ENCODE measurements at places on chromosomes 7 and 10. TPM values are rescaled to one million over a fixed set of nuclear protein-coding genes. Genes with fewer than 3 reads are reported as not detected.

DNA sequence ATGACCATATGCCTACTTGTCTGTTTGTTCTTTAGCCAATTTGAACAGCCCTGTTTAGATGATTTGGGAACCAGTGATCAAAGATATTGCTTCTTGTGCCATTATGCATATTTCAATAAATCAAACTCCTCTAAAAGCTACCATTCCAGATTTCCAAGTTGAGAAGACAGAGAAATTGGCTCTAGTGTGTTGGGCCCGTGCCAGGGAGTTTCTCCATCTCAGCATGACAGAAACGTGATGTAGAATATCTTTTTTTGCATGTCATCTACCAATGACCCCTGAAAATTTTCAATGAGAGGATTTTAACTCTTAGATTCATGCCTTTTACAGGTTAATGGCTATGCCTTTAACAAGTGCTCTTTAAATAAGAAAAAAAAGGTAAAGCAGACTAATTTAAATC lies 50.7 kb upstream of the CABCOCO1 start:
- H3K36me3 ChIP-seq, result no peaks in the 10 kb centered on the region
- DNase-seq, result no peak
- no peak overlapping the region for H3K27ac ChIP-seq
- no peaks in the 10 kb centered on the region for H3K4me1 ChIP-seq
- no peaks in the 10 kb centered on the region for H3K27me3 ChIP-seq
- no peak overlapping the region for H3K4me3 ChIP-seq

- no peaks in the 10 kb centered on the region for H3K4me1 ChIP-seq
- no peak overlapping the region for H3K27ac ChIP-seq
- no peak overlapping the region for H3K4me3 ChIP-seq
Observed at GRCh38 chr10:12484941-12485805, 135.8 kb downstream of the CAMK1D start.

- H3K27ac ChIP-seq, result no peak overlapping the region
- no peak for DNase-seq
- no peaks in the 10 kb centered on the region for H3K27me3 ChIP-seq
- no peaks in the 10 kb centered on the region for H3K4me1 ChIP-seq
- H3K4me3 ChIP-seq, result no peak overlapping the region
Observed at GRCh38 chr10:126013489-126014281, 117.3 kb downstream of the FANK1 start.

PNLIPRP3 gene
- 2.2 TPM for total RNA-seq

DNA sequence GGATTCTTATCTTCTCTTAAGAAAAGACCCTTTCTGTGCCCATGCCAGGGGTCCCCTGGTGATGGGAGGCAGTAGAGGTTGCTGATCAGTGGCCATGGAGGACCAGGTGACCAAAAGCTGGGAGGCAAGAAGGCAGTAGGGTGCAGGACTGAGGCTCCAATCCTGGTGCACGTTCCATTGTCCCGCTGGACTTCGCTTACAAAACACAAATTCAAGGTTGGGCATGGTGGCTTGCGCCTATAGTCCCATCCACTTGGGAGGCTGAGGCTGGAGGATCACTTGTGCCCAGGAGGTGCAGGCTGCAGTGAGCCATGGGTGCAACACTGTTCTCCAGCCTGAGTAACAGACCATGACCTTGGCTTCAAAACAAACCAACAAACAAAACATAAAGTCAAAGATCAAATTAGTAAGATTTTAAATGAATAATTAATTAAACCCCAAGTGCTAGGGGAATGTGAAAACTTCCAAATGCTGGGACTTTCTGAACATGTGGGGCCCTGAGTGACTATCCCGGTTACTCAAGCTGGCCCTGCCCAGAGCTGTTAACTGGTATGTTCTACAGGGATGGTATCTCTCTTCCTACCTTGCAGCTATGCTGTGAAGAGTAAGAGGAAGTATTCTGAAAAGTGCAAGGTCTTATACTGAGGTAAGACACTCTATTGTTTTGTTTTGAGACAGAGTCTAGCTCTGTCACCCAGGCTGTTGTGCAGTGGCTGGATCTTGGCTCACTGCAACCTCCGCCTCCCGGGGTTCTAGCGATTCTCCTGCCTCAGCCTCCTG lies 97.6 kb downstream of the LYZL2 start:
- no peak for DNase-seq
- no peaks in the 10 kb centered on the region for H3K27me3 ChIP-seq
- H3K4me3 ChIP-seq, result no peak overlapping the region

DNA sequence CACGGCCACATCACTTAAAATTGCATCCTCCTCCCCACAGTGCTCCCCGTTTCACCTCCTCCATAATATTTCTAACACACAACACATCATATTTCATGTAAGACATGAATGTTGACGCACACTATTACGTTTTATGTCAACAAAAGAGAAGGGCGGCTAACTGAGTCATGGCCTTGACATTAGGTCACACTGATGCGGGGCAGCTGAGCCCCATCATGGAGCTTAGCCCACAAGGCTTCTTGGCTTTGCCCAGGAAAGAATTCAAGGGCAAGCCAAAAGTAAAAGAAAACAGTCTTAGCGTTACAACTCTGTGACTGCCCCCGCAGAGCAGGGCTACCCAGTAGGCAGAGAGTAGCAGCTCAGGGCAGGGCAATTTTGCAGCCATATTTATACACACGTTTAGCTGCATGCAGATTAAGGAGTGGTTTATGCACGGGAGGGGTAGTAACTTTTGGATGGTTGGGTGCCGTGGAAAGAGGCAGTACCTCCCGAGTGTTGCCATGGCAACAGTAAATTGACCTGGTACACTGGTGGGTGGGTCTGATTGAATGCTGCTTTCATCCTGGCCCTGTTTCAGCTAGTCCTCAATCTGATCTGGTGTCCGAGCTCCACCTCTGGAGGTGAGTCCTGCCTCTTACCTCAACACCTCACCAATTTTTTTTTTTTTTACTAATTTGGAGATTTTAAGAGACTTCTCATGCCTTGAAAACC lies 156.2 kb upstream of the FRMD4A start:
- no peaks in the 10 kb centered on the region for H3K27me3 ChIP-seq
- peak; percentile 44 for DNase-seq
- no peaks in the 10 kb centered on the region for H3K36me3 ChIP-seq
- no peak overlapping the region for H3K4me3 ChIP-seq
- no peaks in the 10 kb centered on the region for H3K4me1 ChIP-seq

MEOX2 gene
- 1.7 TPM for total RNA-seq

- H3K4me1 ChIP-seq, result peaks cover 17% of the 10 kb centered on the region
- no peak for DNase-seq
- H3K4me3 ChIP-seq, result no peak overlapping the region
- no peaks in the 10 kb centered on the region for H3K27me3 ChIP-seq
- H3K27ac ChIP-seq, result no peak overlapping the region
Observed at GRCh38 chr10:121282797-121283515, 315.3 kb downstream of the FGFR2 start.

DNA sequence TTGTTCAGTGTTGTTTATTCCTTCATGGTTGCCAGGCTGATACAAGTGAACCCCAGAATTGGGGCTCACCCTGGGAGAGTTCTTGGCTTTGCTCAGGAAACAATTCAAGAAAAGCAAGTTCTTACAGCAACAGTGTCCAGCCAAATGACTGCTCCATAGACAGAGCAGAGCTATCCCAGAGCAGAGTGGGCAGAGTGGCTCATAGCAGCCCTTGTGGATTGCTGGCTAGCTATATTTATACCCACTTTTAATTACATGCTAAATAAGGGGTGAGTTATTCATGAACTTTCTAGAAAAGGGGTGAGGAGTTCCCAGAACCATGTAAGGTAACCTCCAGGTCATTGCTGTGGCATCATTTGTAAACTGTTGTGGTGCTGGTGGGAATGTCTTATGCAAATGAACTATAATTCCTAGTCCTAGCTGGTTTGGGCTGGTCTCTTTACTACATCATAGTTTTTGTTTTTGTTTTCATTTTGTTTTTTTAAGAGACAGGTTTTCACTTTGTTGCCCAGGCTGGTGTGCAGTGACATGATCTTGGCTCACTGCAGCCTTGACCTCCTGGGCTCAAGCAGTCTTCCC lies 59.9 kb upstream of the HBP1 start:
- no peak overlapping the region for H3K27ac ChIP-seq
- no peaks in the 10 kb centered on the region for H3K36me3 ChIP-seq
- H3K4me3 ChIP-seq, result no peak overlapping the region

GRCh38 chr7:34307540-34307939 lies 350.5 kb upstream of the NPSR1 start:
- no peak overlapping the region for H3K27ac ChIP-seq
- H3K36me3 ChIP-seq, result no peaks in the 10 kb centered on the region
- no peaks in the 10 kb centered on the region for H3K27me3 ChIP-seq
- DNase-seq, result no peak
- no peak overlapping the region for H3K4me3 ChIP-seq

WNT8B gene
- total RNA-seq, result not detected

C10orf105 gene
- 0.49 TPM for total RNA-seq

NSUN5 gene
- total RNA-seq, result 25.3 TPM
